NCI-H748 treated with DMSO at 0.1 percent for 48 hours (cell line): ENCODE measurements at places on chromosomes 3 and 15.

DNA sequence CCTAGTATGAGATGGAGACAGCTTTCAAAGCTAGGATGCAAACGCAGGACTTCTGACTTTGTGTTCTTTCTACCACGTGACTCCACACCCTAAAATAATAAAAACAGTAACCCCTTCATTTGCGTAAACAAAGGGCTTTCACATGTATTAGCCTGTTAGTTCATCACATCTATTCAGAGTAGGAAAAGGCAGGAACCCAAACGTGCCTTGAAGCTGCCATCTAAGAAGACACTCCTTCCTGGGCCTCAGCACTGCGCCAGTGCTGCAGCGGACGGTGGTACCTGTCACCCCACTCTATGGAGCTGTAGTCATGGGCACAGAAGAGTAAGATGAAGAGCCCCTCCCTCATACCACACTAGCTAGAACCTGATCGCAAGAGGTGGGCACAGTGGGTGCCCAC, 34.3 kb downstream of the PLD1 start:
- no peak for DNase-seq

DNA sequence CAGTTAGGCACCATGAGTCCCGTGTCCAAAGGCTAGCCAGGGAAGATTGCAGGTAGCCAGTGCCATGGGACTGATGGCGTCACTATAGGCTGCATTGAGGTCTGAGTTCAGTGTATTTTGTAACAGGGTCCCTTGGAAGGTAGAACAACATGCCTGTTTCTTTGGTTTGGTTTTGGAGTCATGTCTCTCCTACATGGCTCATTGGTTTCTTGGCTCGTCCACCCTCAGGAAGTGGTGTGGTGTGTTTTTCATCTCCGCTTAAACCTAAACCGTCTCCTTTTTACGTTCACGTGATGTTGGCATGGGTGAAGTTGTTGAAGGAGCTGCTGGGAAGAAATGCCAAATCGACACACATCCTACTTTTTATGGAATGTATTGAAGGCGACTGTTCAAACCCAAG, 71.6 kb downstream of the FLNB start:
- no peak for DNase-seq

DNA sequence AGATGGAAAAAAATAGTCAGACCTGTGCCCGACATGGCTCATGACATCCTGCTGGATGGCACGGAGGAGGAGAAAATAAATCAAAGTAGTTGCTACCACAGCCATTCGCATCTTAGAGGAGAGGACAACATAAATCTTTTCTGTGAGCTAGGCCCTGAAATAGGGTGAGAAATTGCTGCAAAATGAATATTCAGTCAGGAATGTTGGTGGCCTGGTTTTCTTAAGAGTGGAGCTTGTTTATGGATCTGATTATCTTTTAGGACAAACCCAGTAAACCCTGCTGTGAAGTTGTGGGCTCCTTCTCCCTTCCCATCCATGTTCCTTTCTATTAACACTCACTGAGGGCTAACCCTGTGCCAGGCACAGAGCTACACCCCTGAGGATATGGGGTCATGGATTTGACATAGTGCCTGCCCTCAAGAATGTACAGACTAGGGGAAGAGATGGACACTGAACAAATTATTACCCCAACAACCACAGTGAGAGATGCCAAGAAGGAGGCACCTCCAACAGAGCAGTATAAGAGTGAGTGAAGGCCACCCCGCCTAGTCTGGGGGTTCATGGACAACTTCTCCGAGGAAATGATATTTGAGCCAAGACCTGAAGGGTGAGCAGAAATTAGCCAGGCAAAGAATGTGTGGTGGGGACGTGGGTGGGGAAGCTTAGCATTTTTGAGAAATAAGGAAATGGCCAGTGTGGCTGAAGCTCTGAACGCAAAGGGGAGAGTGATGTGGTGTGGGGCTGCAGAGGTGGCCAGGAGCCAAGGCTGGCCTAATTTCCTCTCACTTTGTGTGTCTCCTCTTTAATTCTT, 68.9 kb upstream of the ARL8B start:
- DNase-seq, result no peak

- DNase-seq, result no peak
Observed at GRCh38 chr3:81962396-81962795, 201.0 kb upstream of the GBE1 start.

DNA sequence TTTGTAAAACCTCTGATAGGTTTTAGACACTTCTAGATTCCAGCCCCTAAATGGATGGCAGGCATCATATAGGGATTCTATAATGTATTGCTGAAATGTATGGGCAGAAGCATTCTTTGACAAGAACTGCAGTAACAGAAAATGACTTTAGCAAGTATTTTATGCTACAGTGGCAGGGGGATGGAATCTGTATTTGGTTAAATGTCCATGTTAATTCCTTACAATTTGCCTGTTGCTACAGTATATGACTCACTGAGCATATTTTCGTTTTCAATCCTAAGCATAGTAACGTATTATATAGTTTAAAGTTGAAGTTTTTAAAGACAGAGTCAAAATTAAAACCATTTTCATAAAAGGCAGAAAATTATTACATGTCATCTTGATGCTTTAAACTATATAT, 150.1 kb downstream of the MEX3B start:
- no peak for DNase-seq

DNA sequence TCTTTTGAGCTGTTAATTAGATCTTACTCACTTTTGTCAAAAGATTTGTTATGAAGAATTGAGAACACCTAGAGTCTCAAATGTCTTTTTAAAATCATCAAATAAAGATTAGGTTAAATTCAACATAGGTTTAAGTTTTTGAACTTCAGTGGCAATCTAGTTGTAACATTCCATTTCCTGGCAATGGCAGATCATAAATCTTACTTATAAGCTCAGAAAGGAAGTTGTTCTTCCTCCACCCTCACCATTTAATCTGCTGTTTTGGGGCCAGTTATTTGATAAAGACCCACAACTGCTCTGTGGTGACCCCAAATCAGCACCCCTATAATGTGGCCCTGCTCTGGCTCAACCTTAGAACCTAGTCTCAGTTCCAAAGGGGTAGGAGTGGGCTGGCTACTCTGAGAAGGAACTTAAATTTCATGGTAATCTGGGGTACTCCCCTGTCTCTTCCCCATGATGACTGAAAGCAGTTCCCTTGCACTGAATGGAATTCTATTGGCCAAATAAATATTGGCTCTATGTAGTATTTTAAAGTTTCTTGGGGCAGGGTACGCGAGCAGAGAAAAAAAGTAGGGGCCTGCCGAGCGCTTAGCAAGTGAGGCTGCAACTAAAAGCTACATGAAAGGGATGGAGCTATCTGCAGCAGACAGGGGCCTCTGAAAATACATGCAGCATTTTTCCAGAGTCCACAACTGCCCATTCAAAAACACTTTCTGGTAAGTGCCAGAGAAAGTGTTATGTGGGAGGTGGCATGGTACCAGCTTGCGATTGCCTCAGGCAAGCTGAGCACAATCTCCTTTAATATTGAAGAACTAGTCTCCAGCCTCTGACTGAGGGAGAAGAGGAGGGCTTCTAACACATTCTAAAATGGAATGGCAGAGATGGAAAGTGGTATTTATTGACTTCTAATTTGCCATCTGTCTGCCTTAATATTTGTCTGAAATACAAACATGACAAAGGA, 103.6 kb upstream of the RASGRP1 start:
- no peak for DNase-seq

DNA sequence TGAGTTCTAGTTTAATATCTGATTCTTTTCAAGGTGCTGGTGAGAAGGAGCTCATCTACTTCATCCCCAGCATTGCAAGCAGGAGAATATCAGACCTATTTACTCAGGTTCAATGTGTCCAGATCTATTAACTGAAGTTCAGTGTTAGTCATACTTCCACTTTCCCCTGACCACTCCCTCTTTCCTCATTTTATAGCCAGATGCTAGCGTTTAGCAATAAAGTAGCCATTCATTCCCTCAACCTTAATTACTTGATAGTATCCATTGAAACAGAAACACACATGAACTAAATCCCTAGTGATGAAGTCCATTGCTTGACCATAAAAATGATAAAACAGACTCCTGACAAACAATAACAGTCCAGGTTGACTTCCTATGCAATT, 60.0 kb downstream of the RPL22L1 start:
- DNase-seq, result no peak

DNA sequence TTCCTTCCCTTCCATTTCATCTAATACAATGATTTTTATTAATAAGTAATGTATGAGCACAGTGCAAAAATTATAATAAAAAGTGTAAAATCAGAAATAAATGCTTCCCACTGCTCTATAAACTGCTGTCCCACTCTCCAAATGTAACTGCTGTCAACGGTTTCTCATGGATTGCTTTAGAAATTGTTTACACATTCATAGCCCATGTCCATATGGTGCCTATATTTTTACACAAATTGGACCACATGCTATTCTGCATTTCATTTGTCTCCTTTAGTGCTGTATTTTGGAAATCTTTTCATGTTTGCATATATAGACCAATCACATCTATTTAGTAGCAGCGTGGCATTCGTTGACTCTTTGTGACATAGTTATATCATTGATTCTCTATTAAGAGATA, 164.7 kb upstream of the SLCO3A1 start:
- no peak for DNase-seq

DNA sequence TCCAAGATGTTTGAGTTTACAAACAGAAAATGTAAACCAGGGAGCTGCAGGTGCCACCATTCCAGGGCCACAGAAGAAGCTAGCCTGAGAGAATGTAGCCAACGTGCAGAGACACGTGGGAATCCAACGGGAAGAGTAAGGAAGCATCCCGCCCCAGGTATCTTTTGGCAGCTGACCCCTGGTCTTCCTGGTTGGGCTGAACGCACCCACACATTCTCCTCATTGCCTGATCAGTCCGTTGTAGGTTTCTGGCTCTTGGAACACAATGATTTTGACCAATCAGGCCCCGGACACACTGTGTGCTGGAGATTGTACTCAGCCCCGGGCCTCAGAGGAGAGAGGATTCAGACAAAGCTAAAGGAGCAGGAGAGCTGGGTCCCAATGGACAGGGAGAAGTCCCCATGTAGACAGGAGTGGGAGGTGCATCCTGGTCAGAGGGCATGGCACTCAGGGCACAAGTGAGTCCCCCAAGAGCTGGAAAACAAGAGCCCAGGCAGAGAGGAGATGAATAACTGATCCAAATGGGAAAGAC, 102.3 kb downstream of the TPRA1 start:
- DNase-seq, result no peak

GRCh38 chr15:89971592-89971997, 29.5 kb upstream of the ZNF710 start:
- DNase-seq, result no peak

- no peak for DNase-seq
Observed at GRCh38 chr3:123281406-123281805, 79.7 kb downstream of the SEC22A start.

DNA sequence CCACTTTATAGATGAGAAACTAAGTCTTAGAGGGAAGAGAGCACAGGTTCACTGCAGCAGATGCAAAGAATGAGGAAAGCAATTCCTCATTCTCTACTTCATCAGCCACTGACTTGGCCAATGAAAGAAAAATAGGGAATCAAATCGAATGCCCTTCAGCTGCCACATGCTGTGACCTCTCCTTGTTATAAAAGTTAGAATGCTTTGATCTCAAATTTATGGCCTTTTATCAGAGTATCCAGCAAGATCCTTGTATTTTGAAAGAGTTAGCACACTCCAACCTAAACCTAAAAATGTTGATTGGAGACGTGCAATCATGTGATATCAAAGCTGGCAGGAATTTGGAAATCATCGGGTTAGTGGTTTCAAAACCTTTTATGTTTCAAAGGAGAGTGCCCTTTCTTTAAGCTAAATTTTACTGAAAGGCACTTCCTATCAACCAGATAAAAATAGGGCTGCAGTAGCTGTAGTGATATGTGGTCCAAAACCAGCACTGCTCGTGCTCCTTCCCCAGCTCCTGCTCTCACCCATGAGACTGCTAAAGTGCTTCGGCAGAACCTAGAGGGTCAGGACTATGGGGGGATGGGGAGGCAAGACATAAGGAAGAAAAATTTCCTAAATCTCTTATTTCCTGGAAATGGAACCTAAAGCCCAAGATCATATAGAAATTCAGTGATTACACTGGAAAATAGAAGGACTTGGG, 617.0 kb downstream of the PYDC2 start:
- DNase-seq, result no peak

DNA sequence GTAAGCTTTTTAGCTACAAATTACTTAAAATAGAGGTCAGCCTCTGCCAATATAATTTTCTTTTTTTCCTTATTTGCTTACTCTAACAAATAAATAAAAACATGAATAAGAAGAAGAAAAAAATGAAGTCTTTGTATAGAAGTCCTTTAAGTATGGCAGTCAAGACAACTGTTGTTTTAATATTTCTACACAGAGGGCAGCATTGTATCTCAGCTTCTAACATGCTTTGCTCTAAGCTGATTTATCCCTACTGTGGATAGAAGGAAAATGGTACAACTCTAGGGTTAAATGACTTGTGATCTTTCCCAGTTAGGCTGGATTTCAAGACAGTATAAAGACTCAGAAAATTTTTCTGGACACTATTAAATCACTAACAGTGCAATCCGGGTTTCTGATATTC, 104.3 kb upstream of the MEIS2 start:
- no peak for DNase-seq
